ENCODE measurements at places on chromosomes 3 and 15. TPM values are rescaled to one million over a fixed set of nuclear protein-coding genes. Genes with fewer than 3 reads are reported as not detected.

The GOLGA6L6 gene
- total RNA-seq, result not detected

The FOXB1 gene
- not detected for total RNA-seq

DNA sequence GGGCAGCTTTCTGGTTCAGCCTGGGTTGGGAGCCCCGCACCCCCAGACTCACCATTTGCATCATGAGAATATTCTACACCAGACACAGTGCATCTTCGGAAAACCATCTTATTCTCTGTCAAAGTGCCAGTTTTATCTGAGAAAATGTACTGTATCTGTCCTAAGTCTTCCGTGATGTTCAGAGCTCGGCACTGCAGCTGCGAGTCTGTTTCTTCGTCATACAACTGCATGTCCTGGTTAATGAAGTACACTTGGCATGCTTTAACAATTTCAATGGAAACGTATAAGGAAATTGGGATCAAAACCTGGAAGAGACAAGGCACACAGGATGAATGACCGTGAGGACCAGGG, 141.5 kb downstream of the ATP10A start:
- peaks cover 4% of the 10 kb centered on the region for H3K36me3 ChIP-seq
- H3K4me1 ChIP-seq, result no peaks in the 10 kb centered on the region
- H3K4me3 ChIP-seq, result no peak overlapping the region
- H3K27me3 ChIP-seq, result no peaks in the 10 kb centered on the region
- no peak for DNase-seq

DNA sequence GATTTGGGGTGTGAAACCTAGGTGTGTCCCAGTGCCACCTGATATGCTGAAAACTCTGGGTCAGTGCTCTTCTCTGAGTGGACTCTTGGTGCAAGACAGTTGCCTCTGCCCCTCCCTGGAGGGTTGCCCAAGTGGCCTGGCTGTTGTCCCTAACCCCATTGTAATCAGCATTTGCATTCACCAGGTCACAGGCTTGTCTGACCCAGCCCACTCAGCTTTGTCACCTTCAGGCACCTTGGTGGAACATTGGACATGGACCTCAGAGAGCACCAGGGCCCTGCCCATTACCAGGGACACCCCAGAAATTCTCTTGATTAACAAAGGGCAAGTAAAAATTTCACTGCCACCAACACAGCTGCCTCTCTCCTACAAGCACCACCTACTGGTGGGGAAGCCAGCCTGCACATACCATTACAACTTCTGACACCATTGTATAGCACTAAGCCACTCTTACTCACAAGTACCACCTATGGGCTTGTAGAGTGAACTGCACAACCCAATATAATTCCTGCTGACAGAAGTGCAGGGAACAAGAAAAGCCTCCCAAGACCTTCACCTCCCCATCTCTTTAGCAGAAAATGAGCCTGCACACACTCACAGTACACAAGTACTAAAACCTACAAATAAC, 324.6 kb downstream of the EPHA6 start:
- no peaks in the 10 kb centered on the region for H3K4me1 ChIP-seq
- no peaks in the 10 kb centered on the region for H3K27me3 ChIP-seq
- no peaks in the 10 kb centered on the region for H3K36me3 ChIP-seq
- H3K4me3 ChIP-seq, result no peak overlapping the region

DNA sequence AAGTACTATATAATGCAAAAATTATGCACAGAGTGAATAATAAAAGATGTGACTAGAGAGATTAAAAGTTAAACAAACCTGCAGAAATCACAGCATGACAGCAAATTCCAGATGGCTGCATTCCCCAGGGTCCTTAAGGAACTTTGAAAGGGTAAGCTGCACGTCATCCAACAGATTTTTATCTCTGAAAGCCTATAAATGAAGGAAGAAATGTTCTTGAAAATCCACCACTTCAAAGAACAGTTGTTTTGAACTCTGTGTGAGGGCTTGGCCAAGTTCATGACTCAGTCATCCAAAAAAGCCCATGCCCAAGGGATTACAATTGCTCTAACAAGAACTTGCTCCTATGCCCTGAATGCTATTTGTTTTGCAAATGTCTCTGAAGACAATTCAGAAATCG, 603.6 kb downstream of the PLOD2 start:
- no peaks in the 10 kb centered on the region for H3K36me3 ChIP-seq
- H3K4me1 ChIP-seq, result no peaks in the 10 kb centered on the region
- peak; percentile 65 for DNase-seq
- H3K27me3 ChIP-seq, result no peaks in the 10 kb centered on the region
- H3K27ac ChIP-seq, result no peak overlapping the region
- H3K4me3 ChIP-seq, result no peak overlapping the region

DNA sequence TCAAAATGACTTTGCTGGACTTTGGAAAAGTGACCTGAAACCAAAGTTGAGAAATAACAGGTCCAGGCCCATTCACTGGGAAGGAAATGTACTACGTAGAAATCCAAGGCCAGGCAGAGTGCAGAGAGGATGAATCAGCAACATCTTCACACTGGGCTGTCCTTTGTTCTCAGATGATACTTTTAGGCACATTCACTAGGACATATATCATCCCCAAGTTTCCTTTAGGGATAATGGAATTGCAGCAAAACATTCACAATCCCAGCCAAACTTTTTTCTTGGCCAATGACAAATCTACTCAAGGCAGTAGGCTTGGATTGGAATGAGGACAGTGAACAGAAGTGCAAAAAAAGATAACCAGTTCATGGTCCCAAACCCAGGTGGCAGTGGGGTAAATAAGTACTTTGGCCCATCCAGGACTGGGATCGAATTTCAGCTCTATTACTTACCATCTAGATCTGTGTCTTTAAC, 75.1 kb downstream of the CLDN11 start:
- no peak overlapping the region for H3K27ac ChIP-seq
- no peaks in the 10 kb centered on the region for H3K27me3 ChIP-seq
- H3K36me3 ChIP-seq, result no peaks in the 10 kb centered on the region

DNA sequence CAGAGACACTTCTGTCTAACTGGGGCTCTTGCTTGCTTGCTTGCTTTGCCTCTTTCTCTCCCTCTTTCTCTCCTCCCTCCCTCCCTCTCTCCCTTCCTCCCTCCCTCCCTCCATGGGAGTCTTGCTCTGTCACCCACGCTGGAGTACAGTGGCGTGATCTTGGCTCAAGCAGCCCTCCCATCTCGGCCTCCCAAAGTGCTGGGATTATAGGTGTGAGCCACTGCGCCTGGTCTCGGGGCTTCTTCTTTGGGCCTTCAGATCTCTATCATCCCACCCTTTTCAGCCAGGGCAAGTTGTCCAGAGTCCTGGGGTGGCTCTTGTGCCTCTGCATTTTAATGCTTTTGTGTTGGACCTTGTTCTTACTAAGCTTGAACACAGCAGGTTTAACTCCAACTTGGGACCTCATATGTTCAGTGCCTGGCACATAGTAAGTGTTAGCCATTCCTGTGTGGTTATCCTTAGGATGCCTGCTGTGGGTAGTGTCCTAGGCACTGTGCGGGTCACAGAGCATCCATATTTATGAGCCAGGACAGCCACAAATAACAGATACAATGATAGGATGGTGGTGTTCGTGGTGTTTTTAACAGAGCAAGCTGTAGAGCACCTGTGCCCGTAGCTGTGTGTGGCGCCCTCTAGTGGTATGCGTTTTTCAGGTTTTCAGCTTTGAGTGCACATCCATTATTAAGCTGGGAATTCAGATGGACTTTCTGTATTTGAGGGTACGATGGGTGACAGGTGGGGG, 75.1 kb downstream of the CCK start:
- no peak overlapping the region for H3K4me3 ChIP-seq
- H3K36me3 ChIP-seq, result peaks cover 6% of the 10 kb centered on the region
- H3K27ac ChIP-seq, result no peak overlapping the region
- no peaks in the 10 kb centered on the region for H3K27me3 ChIP-seq

DNA sequence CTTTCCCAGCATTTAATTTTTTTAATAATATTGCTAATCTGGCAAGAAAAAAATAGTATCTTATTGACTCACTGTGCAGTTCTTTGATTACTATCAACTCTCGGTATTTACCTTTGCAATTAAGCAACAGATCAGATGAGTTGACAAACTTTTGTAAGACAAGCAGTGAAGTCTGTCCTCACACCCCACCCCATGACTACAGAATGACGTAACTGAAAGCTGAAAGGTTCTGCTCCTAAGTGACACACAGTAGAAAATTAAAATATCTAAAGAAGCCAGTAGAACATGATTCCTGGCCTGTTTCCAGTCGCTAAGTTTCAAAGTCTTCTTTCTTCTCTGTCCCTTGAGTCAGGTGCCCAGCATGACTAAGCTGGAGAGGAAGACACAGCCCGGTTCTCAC, 135.5 kb downstream of the STT3B start:
- H3K4me1 ChIP-seq, result no peaks in the 10 kb centered on the region
- DNase-seq, result no peak
- H3K27ac ChIP-seq, result no peak overlapping the region
- H3K36me3 ChIP-seq, result no peaks in the 10 kb centered on the region
- H3K4me3 ChIP-seq, result no peak overlapping the region

GRCh38 chr3:159126261-159127020, 324.6 kb downstream of the MFSD1 start:
- no peaks in the 10 kb centered on the region for H3K27me3 ChIP-seq
- no peaks in the 10 kb centered on the region for H3K36me3 ChIP-seq
- peaks cover 2% of the 10 kb centered on the region for H3K4me1 ChIP-seq
- H3K27ac ChIP-seq, result no peak overlapping the region
- DNase-seq, result peak; percentile 79
- no peak overlapping the region for H3K4me3 ChIP-seq

- no peak for DNase-seq
- no peaks in the 10 kb centered on the region for H3K27me3 ChIP-seq
- no peaks in the 10 kb centered on the region for H3K36me3 ChIP-seq
- no peak overlapping the region for H3K27ac ChIP-seq
- no peaks in the 10 kb centered on the region for H3K4me1 ChIP-seq
Observed at GRCh38 chr3:83023086-83023485, 1261.6 kb upstream of the GBE1 start.

The UROC1 gene
- not detected for total RNA-seq

DNA sequence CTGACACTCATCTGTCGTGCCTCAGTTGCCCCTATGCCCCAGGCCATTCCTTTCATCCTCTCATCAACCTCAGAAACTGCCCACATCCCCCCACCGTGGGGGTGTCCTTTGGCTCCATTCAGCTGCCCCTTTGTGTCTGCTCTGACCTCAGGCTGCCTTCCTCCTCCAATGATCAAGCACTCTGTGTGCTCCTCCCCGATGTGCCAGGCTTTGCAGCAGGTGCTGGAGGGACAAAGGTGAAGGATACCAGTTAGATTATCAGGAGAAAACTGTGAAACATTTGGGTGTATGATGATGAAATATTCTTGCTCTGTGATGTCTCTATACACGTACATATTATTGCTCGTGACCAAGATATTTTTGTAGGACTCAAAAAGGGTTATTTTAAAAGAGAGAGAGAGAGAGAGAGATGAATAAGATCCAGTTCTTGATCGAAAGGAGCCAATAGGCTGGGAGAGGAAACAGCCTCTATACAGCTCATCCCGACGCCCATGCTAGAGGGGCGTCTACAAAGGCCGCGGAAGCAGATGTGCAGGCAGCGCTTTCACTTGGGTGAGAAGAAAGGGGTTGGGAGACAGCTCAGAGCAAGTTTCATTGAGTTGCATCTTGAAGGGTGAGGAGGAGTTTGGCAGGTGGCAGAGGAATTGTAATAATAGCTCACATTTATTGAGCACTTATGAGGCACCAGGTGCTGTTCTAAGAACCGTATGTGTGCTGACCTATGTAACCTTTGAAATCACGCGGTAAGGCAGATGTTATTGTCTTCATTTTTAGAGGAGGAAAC, 28.3 kb upstream of the ADCY5 start:
- no peaks in the 10 kb centered on the region for H3K4me1 ChIP-seq
- no peak overlapping the region for H3K4me3 ChIP-seq
- peaks cover 24% of the 10 kb centered on the region for H3K27me3 ChIP-seq
- DNase-seq, result no peak
- H3K27ac ChIP-seq, result no peak overlapping the region

DNA sequence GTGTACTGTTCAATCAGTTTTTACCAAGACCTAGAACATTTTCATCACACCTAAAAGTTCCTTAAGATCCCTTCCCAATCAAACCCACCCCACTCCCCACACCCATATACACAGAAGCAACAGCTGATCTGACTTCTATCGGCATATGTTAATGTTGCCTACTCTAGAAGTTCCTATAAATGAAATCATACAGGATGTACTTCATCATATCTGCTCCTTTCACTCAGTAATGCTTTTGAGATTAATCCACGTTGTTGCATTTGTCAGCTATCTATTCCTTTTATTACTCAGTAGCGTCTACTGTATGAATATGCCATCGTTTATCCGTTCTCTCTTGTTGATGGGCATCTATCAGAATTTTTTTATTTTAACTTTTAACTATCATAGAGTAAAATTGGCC, 14.3 kb upstream of the FILIP1L start:
- no peak for DNase-seq
- H3K36me3 ChIP-seq, result no peaks in the 10 kb centered on the region
- H3K27ac ChIP-seq, result no peak overlapping the region

The FANCD2OS gene
- total RNA-seq, result not detected

The SLC27A2 gene
- total RNA-seq, result 0.66 TPM

The MYRIP gene
- under 0.01 TPM for total RNA-seq

DNA sequence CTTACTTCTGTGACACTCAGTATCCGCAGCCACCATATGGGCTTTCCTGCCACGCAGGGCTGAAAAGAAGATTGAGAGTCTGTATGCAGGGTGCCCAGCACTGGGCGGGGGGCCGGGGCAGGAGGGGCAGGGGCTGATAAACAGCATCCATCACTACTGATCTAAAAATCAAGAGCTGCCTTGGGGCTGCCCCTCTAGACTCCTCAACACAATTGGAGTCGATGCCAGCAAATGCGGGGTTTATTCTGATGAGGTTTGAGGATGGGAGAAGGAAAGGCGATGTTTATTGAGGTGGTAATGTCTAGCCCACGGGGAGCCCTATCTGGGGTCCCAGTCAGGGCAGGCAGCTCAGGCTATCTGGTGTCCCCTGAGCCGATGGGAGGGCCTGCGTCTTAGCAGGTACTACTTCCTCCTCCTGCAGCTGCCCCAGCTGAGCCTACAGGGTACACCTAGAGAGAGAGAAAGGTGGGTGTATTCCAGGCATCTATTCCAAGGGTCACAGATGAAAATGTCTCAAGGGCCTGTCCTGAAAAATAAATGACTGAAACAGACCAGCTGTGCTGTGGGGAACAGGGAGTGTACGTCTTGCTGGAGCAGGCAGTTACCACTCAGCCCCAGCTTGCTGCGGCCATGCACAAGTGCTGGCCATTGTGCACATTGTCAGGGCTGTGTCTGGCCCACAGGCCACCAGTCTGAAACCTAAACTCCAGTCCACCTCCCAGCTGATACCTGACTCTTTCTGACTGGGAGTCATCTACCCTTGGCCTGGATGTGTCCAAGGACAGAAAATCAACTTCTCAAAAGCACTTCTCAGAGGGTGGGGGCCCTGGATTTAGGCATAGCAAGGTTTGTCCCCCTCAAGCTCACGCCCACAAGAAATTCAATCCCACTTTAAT, 19.5 kb downstream of the ISG20 start:
- no peak overlapping the region for H3K4me3 ChIP-seq
- H3K4me1 ChIP-seq, result no peaks in the 10 kb centered on the region
- H3K36me3 ChIP-seq, result no peaks in the 10 kb centered on the region
- no peaks in the 10 kb centered on the region for H3K27me3 ChIP-seq

DNA sequence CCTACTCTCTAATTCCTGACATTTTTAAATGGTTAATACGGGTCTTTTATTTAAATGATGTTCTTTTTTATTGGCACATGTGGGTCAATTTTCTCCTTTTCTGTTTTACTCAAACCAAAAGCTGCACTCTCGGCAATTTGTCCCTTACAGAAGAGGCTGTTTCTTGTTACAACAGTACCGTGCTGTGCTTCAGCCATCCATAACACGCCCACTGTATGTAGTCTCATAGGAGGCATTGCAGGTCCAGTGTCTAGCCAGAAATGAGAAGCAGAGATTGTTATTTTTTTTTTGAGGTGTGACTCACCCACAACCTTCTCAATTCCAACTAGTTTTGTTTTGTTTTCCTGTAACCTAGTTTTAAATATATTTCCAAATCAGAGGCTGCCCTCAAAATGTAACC, 164.6 kb downstream of the GMNC start:
- H3K36me3 ChIP-seq, result no peaks in the 10 kb centered on the region
- peak; percentile 77 for DNase-seq
- no peaks in the 10 kb centered on the region for H3K27me3 ChIP-seq
- H3K27ac ChIP-seq, result no peak overlapping the region
- no peak overlapping the region for H3K4me3 ChIP-seq
